ENCODE measurements at places on chromosomes 5 and 9.

DNA sequence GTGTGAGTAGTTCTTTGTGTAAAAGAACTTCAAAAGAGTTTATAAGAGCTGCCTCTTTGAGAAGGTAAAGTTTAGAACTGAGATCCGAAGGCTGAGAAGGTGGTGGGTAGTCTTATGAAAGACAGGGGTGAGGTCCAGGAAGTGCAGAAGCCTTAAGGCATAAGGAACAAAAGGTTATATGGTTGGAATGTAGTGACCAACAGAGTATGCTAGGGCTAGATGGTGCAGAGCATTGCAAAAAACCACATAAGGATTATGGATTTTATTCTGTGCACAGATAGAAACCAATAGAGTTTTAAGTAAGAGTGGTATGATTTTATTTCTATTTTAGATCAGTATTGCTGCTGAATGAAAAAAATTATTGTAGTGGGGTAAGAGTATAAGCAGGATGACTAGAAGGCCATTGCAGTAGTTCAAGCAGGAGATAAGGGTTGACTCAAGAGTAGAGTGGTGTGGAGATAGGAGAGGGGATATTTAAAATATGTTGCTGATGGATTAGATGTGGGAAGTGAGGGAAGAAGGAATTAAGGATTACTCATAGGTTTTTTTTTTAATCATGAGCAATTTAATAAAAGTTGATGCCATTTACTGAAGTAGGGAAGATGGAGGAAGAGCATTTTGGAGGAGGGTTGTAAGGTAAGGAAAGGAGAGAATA, 3.7 kb downstream of the RECK start:
- no peak for DNase-seq

GRCh38 chr5:134114886-134115805, 665 bp downstream of the TCF7 start:
- DNase-seq, result no peak

DNA sequence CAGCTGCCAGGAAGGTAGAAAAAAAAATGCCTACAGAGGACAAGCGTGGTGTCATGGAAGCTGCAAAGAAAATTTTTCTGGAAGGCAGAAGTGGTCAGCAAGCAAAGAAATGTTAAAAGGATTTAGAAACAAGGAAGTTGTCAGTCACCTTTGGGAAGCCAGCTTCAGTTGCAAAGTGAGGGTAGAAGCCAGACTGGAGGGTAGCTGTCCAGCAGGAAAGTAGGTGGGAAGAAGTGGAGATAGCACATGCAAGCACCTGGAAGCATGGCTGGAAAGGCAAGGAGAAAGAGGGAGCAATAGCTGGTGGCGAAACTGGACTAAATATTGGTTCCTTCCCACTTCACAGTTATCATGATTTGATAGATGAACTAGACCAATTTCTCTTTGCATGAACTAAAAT, 54.3 kb downstream of the ADRB2 start:
- no peak for DNase-seq

- DNase-seq, result no peak
These were observed 53.7 kb downstream of the G3BP1 start for GRCh38 chr5:151825445-151825844.

GRCh38 chr5:88536146-88536545, 267.5 kb upstream of the TMEM161B start:
- DNase-seq, result no peak

DNA sequence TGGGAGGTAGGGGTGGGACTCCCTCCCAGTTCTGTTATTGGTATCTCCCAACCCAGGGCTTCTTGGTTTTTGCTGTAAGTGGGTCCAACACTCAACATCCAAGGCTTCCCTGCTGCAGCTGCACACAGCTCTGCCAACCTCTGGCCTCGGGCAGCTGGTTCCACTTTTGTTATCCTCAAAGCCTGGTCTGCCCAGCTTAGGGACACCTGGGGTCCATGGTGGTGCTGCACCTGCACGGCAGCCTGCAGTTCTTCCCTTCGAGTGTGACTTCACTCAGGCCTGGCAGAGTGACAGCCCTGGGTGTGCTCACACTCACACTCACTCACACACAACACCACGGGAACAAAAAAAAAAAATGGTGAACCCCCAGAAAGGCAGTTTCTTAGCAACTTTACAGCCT, 15.3 kb upstream of the SAP30L start:
- no peak for DNase-seq

Data from activated CD4-positive, alpha-beta T cell treated with anti-CD3 and anti-CD28 coated beads, Interleukin-2, amount 50 U/mL, for 16 hours (primary cell).